Pulmonary artery endothelial cell (primary cell): ENCODE measurements at places on chromosomes 6 and 20.

- no peak for DNase-seq
Observed at GRCh38 chr6:14085176-14085787, 32.3 kb upstream of the CD83 start.

GRCh38 chr6:12152023-12152970 lies 137.9 kb upstream of the EDN1 start:
- DNase-seq: no peak

DNA sequence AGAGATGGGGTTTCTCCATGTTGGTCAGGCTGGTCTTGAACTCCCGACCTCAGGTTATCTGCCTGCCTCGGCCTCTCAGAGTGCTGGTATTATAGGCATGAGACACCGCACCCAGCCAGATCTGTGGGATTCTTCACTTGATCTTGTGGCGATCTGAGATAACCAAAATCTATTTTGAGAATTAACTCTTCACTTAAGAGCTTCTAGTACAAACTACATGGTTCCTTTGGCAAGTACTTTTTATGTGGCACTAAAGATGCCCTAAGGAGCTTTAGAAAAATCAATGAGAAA lies 37.8 kb upstream of the TFB1M start:
- no peak for DNase-seq

- DNase-seq: no peak
Observed at GRCh38 chr6:34350137-34350933, 42.1 kb downstream of the NUDT3 start.
